NT2/D1 (cell line): ENCODE measurements at places on chromosomes 2 and 18.

- no peak for DNase-seq
Measured at GRCh38 chr18:34261865-34262780, 37.4 kb upstream of the NOL4 start.

DNA sequence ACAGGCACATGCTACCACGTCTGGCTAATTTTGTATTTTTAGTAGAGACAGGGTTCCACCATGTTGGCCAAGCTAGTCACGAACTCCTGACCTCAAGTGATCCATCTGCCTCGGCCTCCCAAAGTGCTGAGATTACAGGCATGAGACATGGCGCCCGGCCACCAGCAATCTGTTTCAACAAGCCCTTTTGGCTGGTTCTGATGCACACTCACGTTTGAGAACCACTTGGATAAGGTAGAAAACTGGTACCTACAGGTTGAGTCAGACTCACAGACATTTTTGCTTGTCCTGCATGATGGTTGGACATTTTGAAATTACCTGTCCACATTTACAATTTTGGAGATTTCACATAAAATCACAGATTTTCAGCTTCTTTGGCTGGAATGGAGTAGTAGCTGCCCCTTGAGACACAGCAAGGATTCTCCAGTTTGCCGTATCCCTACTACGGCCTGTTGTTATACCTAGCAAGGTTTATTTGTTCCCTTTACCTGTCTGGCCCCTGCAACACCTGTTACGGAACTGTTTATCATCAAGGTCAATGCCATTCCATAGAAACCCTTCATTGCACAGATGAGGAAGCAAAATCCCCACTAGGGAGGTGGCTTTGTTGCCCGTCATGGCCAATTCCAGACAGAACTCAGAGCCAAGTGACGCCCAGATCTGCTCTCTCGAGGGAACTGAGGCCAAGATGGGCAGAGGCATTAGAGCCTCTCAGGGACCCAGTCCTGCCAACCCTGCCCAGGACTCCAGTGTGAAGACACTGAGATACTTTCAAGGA is 31.4 kb upstream of the IGFBP2 start:
- no peak for DNase-seq

GRCh38 chr2:128988967-128989366 is 670.3 kb upstream of the HS6ST1 start:
- no peak for DNase-seq

- no peak for DNase-seq
Measured at GRCh38 chr2:205860181-205860580, 177.9 kb downstream of the NRP2 start.

- no peak for DNase-seq
Measured at GRCh38 chr2:205780645-205781044, 98.3 kb downstream of the NRP2 start.

- DNase-seq: no peak
Measured at GRCh38 chr2:211649331-211649730, 889.3 kb downstream of the ERBB4 start.

DNA sequence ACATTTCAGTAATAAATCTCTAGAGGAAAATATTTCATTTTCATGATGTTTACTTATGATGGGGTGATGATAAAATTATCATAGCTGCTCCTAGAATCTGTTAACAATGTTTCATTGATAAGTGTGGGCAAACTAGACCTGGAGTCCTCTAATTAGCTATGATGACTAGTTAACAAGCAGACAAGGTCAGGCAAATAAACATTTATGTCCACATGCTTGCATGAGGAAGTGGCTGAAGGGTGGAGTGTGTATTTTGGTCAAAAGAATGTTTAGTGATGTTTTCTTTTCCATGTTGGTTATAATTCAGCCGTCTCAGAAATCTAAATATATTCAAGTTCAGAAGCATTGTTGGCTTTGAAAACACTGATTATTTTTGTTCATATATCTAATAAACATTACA is 99.9 kb upstream of the FN1 start:
- no peak for DNase-seq

DNA sequence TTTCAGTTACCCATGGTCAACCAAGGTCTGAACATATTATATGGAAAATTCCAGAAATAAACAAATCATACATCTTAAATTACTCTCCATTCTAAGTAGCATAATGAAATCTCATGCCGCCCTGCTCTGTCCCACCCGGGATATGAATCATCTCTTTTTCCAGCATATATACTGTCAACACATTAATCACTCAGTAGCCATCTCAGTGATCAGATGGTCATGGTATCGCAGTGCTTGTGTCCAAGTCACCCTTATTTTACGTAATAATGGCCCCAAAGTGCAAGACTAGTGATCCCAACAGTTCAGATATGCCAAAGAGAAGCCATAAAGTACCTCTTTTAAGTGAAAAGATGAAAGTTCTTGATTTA is 43.8 kb downstream of the OSBPL6 start:
- DNase-seq: no peak

GRCh38 chr2:136334967-136335366 is 217.0 kb upstream of the CXCR4 start:
- DNase-seq: no peak

DNA sequence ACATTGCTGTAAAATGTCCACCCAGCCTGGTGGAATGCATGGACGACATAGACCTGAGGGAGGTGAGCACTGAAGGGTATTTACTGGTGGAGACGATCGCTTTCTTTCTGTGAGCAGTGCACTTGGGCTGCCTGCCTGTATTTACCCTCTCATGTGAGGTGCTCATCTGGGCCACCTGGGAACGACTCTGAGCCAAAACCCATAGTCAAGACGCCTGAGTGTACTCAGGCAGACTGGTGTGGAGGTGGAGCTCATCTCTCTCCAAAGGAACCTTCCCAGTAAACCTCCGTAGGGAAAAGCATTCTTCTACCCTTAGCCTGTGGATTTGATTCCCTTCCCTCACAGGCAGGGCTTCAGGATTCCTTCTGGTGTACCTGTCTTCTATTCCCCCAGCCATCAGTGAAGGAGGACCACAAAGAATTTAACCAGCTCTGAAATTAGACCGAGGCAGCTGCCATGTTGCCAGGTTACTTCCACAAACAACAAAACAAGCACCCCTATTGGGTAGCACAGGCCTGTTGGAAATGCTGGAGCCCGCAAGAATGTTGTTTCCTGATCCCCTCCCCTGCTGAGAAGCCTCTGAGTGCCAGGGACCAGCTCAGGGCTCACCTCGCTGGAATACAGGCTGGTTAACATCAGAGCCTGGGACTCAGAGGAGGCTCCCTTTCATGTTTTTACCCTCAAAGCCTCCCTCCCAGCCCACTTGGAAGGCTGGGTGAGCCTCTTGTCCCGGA is 47.5 kb upstream of the TXNDC2 start:
- DNase-seq: peak; percentile 85

DNA sequence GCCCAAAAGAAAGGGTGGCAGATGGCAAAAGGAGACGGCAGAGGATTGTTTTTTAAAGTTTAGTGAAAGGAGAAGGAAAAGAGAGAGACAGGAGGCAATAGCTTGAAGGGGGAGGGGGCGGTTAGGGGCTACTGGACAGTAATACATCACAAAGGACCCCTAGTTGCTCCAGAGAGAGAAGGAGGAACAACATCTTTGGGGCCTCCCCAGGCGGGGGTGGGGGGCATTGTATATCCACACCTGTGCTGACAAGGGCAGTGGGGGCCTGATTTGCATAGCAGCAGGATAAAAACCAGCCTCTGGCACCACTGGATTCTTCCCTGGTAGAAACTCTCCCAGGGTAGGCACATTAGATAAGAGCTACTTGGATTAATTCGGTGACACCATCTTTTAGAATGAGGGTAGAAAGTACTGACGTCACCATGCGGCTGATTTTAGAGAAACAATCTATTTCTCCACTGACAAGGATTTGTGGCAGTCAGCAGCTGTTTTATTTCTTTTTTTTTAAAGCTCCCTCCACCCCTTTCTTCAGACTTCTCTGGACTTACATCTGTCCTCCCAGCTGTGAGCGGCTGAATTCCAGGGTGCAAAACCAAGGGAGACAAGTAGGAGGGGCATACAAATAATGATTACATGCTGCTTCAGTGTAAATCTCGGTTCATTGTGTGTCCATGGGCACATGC is 199.8 kb upstream of the NRP2 start:
- DNase-seq: no peak

DNA sequence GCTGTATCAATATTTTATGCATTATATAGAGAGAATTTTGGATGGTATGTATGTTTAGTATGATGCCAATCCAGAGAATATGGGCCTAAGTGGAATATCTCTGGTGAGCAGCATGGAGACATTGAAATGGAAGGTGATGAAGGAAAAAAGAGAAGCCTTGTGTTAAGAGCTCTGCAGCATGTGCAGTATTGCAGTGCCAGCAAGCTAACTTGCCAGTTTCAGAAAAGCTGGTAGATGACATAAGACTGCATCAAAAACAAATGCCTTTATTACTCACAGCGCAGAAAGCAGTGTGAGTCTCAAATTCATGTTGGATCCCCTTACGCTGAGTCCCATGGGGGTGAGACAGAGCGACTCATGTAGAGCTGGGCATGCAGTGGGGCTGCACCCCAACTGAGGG is 280.2 kb downstream of the CTNNA2 start:
- no peak for DNase-seq

GRCh38 chr18:70423120-70423519 is 134.3 kb downstream of the SOCS6 start:
- DNase-seq: no peak

- DNase-seq: no peak
Measured at GRCh38 chr2:86331384-86331783, 6.0 kb downstream of the REEP1 start.

- no peak for DNase-seq
Measured at GRCh38 chr2:69676146-69676545, 32.6 kb upstream of the AAK1 start.

DNA sequence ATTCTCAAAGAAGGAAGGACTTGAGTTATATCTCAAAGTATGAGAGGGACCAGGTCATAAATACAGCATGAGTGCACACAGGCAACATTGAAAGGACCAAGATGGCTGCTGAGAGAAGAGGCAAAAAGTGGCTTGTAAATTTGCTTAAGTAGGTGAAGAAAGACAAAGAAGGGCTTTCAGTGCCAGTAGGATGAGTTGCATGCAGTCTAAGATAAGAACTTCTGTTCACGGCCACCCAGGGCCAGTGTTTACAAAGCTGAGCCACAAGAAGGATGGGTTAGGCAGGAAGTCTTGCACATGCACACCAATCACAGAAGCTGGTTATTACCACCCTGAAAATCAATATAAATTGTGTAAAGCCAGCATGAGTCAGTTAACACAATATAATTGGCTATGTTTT is 3.1 kb upstream of the ABCB11 start:
- DNase-seq: no peak

DNA sequence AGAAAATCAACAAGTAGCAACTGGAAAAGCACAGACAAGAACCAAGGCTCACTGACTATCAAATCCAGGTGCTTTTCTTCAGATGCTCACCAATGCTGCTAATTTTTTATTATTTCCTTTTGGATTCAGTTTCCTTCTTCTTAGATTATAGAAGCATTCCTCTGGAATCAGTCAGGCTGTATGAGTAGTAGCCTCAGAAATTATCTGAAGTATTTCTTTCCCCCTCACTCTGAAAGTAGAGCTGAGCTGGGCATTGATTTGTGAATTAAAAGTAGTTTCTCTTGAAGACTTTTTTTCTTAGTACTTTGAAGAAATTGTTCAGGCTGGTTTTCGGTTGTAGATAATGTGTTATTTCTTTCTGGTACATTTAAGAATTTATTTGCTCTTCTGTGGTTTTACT is 273.7 kb downstream of the NOL4 start:
- no peak for DNase-seq

DNA sequence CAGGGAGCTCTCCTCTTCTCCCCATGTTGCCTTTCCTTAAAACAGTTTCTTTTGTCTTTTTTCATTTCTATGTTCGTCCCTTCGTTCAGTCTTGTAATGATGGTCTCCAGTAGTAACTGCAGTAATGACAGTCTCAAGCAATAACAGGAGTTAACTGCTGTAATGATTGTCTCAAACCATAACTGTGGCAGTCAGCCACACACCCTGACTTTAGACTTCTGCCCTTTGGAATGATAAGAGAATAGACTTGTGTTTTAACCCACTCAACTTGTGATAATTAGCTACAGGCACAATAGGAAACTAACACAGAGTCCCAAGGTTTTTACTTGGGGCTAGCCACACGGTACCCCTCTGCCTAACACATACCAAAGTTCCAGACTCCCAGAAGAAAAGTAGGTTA is 12.1 kb downstream of the TMEM131 start:
- DNase-seq: no peak

- DNase-seq: no peak
Measured at GRCh38 chr2:38323623-38324022, 53.5 kb downstream of the ATL2 start.

DNA sequence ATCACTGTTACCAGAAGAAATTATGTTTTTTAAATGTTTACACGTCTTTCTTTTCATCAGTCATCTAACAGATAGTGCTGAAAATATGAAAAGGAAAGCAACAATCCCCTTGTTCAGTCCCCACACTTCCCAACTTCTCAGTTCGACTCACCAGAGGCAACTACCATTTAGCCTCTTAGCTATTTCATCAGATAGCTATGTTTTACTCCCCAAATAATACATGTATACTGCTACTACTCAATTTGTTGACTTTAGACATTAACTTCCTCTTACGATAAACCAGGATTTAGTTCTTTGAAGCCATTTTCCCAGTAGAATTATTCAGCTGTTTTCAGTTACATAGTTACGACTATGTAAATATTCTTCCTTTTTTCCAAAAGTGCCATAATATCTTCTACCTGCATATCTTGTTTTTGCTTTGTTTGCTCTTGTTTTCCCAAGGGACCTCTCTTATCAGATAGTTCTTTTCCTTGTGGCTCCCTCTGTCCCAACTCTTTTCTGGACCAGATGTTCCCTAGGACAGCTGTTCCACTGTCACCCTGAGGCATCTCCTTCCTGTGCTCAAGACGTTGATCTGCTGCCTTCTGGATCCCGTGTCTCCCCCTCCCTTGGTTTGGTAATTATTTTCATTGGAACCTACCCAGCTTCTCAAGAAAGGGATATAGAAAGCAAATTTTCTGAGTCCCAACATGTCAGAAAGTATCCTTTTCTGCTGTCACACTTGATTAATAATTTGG is 289.3 kb upstream of the TANK start:
- no peak for DNase-seq

GRCh38 chr2:128442891-128443302 is 124.2 kb upstream of the HS6ST1 start:
- DNase-seq: peak; percentile 47

DNA sequence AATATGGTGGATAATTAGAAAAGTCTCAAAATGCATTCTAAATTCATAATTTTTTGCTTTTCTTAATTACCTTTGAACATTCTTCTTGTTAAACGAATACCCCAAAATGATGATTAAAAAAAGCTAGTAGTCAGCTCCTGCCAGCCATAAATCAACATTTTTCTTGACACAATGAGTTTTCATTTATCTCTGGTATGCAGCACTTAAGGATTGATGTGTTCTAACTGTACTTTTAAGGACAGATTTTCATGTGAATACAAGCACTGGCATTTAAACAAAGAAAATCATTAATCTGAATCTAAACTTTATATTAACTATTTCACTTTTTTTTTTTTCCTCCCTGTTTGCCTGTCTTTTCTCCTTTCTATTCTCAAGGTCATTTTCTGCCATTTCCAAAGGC is 976.8 kb downstream of the TMEM182 start:
- no peak for DNase-seq

DNA sequence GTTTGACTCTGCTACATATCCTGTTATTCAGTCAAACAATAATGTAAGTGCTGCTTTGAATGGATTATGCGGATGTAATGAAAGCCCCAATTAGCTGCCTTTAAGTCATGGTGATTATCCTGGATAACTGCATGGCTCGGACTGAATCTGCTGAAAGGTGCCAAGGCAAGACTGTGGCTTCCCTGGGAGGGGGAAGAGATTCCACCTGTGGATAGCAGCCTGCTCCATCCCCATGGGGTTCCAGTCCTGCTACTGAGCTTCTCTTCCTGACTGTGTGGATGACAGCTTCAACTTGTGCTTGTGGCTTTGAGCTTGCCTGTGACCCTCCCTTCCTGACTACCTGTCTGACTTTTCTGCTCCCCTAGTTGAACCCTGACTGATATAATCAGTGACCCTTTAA is 540.0 kb upstream of the GYPC start:
- DNase-seq: peak; percentile 30
